ENCODE measurements at places on chromosomes 4 and X.
A peak's percentile ranks its signal among the peaks of the same experiment; 100 is the strongest.

- no peak for DNase-seq
Observed at GRCh38 chrX:40385256-40385655, 195.5 kb upstream of the ATP6AP2 start.

DNA sequence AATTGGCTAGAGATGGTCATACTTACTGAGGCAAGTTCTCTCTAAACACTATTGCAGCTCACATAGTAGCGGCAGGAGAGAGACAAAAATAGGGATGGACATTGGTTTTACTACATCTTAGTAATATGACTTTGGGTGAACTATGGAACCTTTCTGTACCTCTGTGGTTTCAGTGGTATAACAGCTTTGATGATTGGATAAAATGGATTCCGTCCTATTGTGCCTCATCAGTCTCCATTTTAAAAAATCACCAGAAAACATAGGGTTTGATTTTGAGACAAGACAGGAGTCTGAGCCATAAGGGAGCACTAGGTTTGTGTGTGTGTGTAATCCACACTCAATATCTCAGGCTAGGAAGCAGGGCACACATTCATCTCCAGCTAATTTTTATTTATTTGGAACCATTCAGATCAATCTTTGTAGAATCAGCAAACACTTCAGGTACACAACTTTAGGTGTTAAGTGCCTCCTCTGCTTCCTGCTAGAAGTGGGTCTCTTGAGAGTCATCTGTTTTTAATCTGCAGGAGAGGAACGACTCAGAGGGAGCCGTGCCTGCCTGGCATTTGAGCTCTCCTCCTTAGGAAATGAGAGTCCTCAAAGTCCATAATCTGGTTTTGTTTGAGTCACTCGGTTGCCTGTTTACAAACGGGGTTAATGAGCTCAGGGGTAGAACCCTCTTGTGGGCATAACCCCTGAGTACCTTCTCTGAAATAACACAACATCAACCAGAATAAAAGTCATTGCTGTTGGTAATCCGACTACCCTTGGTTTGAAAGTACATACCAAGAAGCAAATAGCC is 238.5 kb upstream of the BOD1L1 start:
- DNase-seq, result peak; percentile 51

GRCh38 chrX:147342197-147342596 is 527.7 kb upstream of the CXorf51A start:
- DNase-seq, result no peak

GRCh38 chr4:87839592-87839946 is 6.8 kb downstream of the MEPE start:
- no peak for DNase-seq

- DNase-seq, result no peak
Observed at GRCh38 chrX:68865300-68865699, 36.5 kb downstream of the EFNB1 start.

- DNase-seq, result no peak
Observed at GRCh38 chr4:119942806-119943205, 123.8 kb downstream of the MAD2L1 start.

DNA sequence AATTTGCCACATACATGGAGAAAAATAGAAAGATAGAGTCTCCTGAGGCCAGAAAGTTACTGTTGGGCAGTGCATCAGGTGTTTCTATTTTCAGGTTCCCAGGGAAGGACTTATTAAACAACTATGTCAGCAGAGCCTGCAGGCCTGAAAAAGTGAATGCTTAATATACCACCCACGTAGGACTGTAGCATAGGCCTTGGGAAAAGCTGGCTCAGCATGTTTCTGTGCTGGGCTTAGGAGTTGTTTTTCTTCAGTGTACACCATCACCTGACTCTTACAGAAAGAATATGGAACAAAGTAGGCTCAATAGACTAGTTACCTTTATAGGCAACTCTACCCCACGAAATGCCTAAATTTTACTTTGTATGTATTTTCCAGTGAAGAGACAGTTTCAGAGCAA is 1385.9 kb downstream of the FAM133A start:
- no peak for DNase-seq

GRCh38 chr4:38157592-38157991 is 197.4 kb downstream of the PTTG2 start:
- no peak for DNase-seq

DNA sequence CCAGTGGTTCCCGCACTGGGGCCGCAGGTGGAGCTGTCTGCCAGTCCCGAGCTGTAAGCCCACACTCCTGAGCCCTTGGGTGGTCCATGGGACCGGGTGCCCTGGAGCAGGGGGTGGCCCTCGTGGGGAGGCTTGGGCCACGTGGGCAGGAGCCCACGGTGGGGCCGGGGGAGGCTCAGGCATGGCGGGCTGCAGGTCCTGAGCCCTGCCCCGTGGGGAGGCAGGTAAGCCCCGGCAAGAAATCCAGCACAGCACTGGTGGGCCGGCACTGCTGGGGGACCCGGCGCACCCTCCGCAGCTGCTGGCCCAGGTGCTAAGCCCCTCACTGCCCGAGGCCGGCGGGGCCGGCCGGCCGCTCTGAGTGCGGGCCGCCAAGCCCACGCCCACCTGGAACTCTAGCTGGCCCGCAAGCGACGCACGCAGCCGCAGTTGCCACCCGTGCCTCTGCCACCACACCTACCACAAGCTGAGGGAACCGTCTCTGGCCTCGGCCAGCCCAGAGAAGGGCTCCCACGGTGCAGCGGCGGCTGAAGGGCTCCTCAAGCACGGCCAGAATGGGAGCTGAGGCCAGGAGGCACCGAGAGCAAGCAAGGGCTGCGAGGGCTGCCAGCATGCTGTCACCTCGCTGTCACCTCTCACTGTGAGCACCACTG is 2.0 kb upstream of the METAP1 start:
- no peak for DNase-seq

DNA sequence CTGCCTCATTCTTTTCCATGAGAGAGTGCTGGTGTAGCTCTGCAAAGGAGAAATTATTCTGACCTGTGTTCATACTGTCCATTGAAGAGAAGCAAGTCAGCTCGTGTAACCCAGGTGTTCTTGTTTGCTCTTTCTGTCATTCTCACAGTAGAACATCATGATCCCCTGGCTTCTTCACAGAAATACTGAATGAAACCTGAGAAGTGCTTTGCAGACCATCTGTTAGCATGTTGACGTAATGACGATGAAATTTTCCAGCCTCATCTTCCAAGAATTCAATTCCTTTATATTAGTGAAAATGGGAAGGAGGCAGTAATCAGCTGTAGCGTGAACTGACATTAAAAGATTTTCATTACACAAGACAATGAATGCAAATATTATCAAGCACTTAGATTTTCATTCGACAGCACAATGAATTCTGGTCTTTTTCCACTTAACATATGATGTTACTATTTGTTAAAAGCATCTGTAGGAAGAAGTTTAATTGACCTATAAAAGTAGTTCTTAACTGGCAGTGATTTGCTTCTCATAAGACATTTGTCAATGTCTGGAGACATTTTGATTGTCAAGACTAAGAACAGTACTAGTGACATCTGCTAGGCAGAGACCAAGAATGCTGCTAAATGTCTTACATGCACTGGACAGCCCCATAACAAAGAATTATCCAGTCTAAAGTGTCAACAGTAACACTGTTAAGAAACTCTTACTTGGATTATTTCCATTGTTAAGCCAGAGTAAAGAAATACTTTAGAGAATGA is 246.3 kb downstream of the BANK1 start:
- peak; percentile 12 for DNase-seq

GRCh38 chr4:147960971-147961370 is 229.1 kb downstream of the ARHGAP10 start:
- DNase-seq, result no peak

DNA sequence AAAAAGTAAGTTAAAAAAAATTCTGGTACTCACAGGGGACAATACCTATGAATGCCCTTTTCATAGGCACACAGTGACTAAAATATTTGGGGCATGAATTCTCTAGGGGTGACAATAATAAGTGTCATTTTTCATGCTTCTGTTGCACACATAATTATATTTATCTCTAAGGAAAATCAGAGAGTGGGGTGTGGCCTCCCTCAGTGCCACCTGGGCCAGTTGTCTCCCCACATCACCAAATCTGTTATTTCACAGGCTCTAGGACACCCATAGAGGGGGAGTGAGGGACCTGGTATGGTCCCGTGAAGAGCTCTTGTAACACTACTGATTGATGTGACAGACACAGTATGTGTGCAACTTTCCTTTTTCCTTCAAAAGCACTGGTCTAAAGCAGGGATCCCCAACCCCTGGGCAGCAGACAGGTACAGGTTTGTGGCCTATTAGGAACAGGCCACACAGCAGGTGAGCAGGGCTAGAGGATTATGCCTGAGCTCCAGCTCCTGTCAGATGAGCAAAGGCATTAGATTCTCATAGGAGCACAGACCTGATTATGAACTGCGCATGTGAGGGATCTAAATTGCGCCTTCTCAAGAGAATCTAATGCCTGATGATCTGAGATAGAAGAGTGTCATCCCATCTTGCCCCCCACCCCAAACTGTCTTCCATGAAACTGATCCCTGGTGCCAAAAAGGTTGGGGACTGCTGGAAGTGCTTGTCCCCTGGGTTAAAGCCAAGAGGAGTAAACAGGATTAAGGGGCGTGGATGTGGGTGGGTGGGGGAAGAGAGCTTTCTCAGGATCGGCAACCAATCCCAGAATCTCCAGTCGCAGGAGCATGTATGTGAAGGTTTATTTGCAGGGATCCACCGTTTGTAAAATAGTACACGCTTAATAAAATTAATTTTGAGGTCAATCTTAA is 856 bp downstream of the SLC9B1 start:
- no peak for DNase-seq

DNA sequence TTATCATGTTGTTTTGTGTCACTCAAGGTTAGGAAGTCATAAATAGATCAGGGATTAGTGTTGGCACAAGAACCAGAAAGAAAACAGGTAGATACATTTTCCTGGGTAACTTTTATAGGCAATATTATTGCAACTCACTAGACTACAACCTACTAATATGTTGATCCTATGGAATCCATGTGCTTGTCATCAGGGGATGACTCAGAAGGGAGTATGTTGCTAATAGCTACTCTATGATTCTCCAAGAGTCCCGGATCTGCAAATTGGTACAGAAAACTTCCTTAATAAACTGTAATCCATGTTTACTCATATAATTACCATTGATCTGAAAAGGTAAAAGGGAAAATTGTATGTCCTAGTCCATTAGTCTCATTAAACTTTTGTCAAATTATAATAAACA is 11.7 kb upstream of the GNRHR start:
- DNase-seq, result peak; percentile 39

DNA sequence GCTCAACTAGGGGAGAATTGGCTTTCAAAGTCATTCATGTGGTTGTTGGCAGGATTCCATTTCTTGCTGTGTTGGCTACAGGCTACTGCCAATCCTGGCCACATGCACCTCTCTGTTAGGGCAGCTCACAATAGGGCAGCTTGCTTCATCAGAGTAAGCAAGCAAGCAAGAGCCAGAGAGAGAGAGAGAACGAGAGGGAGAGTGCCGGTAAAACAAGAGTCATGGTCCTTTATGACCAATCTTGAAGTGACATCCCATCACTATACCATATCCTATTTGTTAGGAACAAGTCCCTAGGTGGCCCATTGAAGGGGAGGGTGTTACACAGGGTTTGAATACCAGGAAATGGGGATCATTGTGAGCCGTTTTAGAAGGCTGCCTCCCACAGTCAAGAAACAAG is 33.0 kb upstream of the TLR2 start:
- DNase-seq, result no peak

- peak; percentile 36 for DNase-seq
Observed at GRCh38 chr4:72843466-72843865, 226.1 kb downstream of the COX18 start.

DNA sequence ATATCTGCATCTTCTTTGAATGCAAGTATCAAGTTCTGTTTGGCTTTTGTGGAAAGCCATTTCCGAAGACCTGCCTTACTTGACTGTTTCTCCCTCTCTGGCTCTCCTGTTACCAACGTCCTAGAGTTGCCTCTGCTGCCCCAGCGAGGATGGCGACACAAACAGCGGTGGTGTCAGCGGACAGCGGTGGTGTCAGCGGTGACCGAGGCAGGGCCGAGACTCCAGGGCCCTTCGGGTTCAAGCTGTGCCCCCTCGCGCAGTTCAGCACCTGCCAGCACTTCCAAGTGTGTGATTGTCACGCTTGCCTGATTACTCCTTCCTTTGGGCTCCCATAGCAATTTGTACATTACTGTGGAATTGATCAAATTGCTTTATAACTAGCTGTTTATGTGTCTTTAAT is 336.9 kb upstream of the FAT1 start:
- DNase-seq, result no peak

DNA sequence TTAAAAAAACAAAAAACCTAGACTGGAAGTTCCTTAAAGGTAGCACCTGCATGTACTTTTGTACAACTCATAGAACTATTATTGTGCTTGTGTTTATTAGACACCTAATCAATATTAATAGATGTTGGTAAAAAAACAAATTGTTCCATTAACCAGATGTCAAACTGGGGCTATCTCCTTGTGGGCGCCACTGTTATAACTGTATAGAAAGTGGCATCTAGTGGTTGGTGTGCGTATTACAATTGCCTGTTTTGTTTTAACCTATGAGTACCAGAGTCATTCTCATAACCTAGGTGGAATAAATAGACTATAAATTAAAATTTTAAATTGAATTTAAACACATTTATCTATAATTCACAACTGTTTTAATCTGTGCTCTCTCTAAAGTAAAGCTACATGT is 97.4 kb downstream of the COL4A5 start:
- DNase-seq, result peak; percentile 33

All from fibroblast of skin of back (primary cell).